Right atrium auricular region (tissue), 2 donors: ENCODE measurements at places on chromosomes 12 and 14.

DNA sequence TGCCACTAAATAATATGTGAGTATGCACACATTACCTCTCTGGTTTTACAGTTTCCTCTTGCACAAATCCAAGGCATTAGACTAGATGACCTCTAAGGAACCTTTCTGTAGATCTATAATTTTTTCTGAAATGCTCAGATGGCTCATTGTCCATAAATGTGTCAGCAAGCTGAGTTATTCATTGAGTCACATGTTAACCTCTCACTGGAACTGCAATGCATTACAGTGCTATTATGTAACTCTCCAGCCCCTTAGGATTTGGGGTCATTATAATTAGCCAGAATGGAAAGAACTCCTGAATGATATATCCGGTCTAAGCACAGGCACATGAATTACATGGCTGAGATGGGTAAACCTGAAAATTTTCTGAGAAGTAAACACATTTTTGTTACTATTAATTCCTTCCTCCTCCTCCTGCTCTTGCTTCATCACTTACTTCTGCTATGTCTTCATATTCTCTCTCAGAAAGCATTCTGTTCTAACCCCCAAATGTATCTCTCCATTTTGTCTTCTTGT lies 20.3 kb upstream of the DRAM1 start:
- DNase-seq = no peak

GRCh38 chr14:54829486-54830224 lies 73.0 kb downstream of the GCH1 start:
- no peak for DNase-seq

GRCh38 chr12:77166696-77167095 lies 101.3 kb upstream of the E2F7 start:
- no peak for DNase-seq

- DNase-seq = no peak
Observed at GRCh38 chr12:60539592-60539991, 943.8 kb downstream of the SLC16A7 start.

DNA sequence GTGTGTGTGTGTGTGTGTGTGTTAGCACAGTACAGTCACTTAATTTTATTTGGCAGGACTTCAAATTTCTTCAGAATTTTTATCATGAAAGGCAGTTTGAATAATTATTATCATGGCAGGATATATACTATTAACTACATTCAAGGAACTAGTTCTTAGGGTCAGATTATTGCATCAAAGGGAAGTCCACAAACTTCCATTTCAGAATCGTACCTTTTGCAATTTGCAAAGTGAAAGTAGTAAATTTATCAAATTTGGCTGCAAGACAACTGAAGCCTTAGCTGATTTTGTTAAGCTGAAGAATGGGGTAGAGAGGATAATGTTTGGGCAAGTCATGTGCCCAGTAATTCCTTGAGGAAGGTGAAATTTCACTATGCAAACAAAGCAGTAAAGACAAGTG lies 68.2 kb downstream of the PLEKHG7 start:
- no peak for DNase-seq

GRCh38 chr14:100866666-100867630 lies 36.6 kb downstream of the RTL1 start:
- DNase-seq = no peak

DNA sequence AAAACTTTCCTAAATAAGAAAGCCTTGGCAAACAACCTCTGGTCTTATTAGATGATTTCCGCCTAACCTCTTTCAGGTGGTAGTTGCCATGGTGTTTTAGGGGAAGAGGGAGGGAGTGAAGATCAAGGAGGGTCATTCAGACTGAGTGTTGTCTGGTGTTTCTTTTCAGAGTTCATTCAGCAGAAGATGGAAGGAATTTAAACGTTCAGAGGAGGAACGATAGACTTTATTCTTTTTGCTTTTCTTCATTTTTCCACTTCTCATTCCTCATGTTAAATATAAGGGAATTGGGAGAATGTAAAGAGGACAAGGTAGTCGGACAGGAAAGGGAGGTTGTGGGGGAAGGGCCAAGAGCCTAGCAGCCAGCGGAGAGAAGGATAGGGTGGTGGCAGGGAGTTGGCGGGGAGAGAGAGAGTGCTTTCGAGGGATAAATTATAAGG lies 17.4 kb upstream of the SALL2 start:
- DNase-seq = no peak

DNA sequence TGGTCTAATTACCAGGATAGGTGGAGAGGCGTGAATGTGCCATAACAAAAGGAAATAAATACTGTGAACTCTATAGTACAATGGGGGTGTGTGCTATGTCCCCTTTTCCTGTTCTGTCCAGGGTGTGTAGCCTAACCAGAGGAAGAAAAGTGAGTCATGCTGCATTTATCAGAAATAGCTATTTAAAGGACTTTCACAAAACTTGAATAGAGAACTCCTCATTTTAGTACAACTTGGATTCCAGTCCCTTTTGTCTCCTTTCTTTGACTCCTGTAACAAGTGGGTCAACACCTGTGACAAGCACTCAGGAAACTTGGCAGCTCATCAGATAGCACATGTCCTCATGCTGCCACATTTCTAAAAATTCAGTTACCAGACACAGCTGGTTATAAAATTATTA lies 123.4 kb downstream of the CCDC91 start:
- DNase-seq = no peak

- DNase-seq = no peak
Observed at GRCh38 chr12:31466768-31467167, 124.2 kb downstream of the DENND5B start.

DNA sequence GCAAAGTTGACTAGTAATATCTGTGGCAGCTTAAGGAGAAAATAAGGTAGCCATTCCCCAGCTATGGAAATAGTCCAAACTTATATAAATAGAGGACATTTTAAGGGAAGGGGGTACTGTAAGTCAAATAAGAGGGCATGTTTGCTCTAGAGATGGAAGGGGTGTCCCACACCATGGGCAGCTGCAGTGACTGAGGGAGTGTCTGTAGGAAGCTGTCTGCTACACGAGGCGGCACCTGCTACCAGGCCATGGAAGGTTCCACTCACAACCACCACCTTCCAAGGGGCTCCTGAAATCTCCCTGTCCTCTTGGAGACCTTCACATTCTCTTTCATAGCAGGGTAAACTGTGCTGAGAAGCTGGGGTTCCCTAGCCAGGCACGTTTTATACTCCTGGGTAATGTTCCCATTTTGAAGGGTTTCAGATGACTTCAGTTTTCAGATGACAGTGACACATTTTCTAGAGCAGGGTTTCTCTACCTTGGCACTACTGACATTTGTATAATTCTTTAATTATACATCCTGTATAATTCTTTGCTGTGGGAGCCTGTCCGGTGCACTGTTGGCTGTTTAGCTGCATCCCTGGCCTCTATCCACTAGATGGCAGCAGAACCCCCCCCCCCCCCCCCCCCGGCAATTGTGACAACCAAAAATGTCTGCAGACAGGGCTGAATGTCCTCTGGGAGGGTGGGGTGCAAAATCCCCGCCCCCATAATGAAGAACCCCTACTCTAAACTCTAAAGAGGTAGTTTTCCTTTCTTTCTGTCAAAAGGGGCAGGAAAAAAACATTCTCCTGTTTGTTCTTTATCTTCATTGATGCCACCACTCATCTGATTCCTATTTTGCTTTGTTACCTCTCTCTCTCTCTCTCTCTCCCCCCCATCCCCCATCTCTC lies 11.6 kb upstream of the SMCO2 start:
- DNase-seq = no peak

GRCh38 chr14:50039734-50040400 lies 76.5 kb downstream of the VCPKMT start:
- DNase-seq = no peak

DNA sequence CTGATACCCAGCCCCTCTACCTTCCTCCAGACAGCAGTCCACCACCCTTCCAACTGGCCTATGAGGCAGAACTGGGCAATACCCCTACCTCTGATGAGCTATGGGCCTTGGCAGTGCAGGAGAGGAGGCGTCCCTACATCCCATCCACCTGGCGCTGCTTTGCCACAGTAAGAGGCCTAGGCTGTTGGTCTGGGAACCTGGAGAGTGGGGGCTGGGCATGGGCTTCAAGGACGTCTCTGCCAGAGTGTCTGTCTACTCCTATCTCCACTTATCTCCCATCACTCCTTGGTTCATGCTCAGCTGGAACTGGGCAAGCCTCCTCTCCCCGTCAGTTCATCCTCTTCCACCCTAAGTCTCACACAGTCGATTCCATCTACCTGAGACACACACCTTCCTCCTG lies 6.5 kb downstream of the AMHR2 start:
- DNase-seq = no peak

DNA sequence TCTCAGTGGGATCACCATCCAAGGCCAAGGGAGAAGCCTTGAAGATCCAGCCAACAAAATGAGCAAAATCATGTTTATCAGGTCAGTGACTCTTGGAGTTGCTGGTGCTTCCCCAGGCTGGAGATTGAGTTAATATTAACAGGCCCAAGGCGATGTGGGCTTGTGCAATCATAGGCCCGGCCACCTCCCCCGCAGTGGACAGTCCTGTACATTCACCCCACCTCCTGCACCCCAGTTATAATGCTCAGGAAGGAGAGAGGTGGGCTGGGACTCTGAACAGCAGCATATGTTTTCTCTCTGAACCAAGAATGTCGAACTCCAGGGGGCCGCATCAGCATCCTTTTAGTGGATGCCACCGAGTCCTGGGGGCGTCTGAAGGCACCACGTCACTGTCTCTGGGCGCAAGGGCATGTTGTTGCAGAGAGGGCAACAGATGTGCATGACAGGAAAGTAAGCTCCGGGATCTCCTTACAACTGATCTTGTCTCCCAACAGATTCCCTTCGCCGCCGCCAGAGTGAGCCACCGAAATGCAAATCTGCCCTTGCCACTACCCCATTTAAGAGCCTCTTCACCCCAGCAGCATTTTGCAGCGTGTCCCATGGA lies 32.2 kb upstream of the SERPINA6 start:
- peak; percentile 73 for DNase-seq

DNA sequence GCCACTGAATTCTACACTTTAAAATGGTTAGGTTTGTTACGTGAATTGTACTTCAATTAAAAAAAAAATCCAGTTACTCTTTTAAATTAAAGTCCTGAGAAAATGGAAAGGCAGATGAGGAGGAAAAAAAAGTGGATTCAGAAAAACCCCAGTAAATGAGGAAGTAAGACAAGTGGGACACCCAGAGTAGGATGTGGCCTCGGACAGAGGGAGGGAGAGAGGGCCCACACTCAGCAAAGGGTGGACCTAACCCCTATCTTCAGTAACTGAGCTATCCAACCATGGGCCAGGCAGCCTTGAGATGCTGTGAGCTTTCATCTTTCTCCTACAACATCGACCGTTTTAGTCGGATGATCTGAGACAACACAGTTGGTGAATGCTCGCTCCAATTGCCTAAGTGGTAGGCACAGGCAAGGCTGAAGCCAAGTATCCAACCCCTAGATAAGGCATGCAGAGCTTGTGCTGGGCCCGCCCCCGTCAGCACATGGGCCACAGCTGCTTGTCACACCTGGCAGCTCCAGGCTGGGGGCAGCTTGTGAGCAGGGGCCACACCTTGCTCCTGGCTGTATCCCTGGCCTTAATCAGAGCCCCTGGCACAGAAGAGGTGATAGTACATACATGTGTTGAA lies 142.1 kb downstream of the TTC7B start:
- DNase-seq = no peak

DNA sequence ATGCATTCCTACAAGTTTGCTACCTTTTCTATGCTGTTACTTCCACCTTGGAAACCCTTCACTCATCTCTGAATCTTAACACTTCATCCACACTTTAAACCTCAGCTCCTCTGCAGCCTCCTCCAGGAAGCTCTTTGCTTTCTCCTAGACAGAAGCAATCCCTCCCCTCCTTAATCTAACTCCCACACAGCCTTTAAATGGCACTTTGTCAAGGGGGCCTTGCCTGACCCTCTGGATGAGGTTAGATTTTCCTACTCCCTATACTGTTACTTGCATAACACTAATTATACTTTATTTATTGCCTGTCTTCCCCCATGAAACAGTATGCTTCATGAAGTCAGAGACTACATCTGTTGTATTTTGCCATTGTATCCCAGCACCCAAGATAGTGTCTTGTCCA lies 394.6 kb downstream of the MED13L start:
- DNase-seq = no peak

DNA sequence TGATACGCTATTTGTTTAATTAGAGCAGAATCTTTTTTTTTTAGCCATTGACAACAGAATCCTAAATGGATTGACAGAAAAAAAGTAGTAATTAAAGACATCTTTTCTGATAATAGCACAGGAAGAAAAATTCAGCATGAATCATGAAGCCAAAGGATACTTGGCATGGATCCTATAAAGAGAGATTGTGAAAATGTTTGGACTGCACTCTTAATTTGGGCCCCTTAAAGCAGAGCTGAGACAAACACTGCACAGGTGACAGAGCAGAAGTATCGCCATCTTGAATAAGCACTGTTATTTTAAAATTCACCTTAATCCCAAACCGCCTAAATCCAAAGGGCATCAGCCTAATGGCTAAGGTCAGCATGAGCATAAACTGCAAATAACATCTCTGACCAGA lies 48.8 kb upstream of the SEL1L start:
- no peak for DNase-seq

GRCh38 chr12:12792421-12792820 lies 7.0 kb downstream of the APOLD1 start:
- no peak for DNase-seq

GRCh38 chr14:64704743-64705380 lies 638 bp downstream of the PLEKHG3 start:
- no peak for DNase-seq

- no peak for DNase-seq
Observed at GRCh38 chr14:79702197-79702596, 509.1 kb downstream of the DIO2 start.

- no peak for DNase-seq
Observed at GRCh38 chr12:16857456-16857923, 251.5 kb upstream of the LMO3 start.

GRCh38 chr12:65280306-65280705 lies 1.8 kb downstream of the MSRB3 start:
- no peak for DNase-seq

DNA sequence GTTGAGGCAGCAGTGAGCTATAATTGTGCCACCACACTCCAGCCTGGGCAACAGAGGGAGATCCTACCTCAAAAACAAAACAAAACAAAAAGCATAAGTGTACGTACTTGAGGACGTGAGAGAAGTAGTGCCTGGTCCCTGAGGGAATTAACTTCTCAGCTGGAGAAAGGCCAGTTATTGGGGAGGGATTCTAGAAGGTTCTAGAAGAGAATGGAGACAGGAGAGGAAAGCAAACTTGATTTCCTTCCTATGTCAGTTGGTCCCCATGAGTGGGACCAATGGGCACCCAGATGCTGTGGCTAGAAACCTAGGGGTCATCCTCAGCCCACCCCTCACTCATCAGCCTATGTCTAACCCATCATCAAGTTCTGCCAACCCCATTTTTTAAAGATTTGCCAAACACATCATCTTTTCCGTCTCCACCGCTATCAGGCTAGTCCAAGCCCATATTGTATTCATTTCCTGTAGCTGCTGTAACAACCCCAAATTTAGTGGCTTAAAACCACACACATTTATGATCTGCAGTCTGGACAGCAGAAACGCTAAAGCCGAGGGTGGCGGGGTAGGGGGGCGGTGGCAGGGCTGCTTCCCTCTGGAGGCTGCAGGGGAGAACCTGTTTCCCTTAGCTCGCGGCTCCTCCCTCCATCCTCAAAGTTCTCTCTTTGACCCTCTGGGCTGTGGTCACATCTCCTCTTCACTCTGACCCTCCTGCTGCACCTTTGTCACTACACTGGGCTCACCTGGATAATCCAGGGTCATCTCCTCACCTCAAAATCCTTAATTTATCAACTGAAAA lies 7.2 kb upstream of the RBM19 start:
- no peak for DNase-seq
